ENCODE measurements at places on chromosomes 1 and 21.

- DNase-seq, result peak; percentile 99
Observed at GRCh38 chr1:159881622-159882526, 18.1 kb downstream of the CFAP45 start.

DNA sequence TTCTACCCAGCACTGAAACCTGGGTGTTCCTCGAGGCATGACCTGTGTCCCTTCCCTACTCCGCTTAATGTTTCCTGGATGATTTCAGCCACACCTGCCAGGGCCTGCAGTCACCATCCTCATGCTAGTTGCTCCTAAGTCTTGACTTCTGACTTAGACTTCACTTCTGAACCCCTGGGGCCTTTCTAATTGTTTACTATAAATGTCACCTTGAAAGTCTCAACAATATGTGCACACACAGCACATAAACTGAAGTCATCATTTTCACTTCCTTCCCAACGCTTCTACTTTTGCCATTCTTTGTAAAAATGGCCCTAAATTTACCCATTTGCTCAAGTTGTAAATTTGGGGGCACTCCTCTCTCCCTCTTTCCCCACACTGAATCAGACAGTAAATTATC lies 141.1 kb downstream of the DYRK1A start:
- no peak for DNase-seq

DNA sequence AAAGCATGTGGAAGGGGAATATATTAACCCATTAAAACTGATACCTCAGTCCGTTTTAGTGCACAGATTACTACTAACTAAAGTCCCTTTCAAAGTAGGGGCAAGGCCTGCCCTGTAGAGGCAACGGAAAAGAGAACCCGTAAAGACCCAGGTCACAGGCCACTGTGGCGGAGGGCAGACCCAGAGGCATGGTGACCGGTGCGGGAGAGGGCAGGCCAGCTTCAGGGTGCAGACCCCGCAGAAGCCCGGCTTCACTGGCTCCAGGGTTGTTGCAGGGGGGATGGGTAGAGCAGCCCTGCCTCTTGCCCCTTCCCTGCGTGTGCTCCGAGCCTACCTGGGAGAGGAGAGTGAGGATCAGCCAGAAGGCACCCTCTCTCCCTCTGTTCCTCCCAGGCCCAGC lies 17.7 kb downstream of the CNTN2 start:
- DNase-seq, result no peak

DNA sequence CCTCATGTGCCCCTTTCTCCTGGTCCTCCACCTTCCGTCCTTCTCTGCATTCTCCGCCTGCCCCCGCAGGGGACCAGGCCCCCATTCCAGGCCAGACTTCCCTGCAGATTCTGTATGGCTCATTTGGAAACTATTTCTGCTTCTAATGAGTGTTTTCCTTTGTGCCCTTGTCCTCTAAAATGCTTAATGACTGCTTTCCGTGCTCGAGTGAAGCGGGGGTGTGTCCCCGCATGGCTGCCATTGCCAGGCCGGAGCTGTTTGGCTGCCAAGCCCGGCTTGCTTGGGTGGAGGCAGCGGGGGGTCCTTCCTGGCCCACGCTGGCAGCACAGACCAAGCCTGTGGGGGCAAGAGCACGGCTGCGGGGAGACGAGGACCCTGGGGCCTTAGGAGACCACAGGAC lies 299.3 kb upstream of the VAMP3 start:
- DNase-seq, result peak; percentile 25

- DNase-seq, result no peak
Observed at GRCh38 chr1:33469691-33470090, 2.8 kb upstream of the ZSCAN20 start.

DNA sequence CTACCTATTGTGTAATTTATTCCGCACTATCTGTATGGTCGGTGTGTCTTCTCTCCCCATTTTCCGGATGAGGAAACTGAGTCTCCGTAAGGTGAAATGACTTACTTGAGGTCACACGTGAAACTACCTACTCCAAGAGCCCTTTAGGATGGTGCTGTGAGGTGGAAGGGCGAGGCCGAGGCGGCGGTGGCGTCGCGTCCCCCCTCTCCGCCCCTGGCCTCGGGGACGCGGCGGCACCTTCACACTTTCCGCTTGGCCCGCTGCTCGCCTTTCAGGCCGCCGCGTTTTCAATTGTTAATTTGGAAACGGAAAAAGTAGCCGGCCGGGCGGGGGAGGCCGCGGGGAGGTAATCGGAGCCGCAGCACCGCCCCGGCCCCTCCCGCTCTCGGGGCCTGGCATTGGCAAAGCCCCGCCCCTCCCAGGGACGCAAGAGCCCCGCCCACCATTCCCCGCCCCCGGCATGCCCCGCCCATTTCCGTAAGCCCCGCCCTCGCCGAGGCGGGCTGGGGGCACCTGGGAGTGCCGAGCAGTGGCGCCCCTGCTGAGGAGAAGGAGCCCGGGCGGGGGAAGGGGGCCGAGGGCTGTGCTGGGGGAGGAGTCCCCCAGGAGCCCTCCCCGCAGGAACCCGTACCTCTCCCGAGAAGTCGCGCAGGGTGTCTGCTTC lies 18.6 kb downstream of the KCNQ4 start:
- DNase-seq, result peak; percentile 55

DNA sequence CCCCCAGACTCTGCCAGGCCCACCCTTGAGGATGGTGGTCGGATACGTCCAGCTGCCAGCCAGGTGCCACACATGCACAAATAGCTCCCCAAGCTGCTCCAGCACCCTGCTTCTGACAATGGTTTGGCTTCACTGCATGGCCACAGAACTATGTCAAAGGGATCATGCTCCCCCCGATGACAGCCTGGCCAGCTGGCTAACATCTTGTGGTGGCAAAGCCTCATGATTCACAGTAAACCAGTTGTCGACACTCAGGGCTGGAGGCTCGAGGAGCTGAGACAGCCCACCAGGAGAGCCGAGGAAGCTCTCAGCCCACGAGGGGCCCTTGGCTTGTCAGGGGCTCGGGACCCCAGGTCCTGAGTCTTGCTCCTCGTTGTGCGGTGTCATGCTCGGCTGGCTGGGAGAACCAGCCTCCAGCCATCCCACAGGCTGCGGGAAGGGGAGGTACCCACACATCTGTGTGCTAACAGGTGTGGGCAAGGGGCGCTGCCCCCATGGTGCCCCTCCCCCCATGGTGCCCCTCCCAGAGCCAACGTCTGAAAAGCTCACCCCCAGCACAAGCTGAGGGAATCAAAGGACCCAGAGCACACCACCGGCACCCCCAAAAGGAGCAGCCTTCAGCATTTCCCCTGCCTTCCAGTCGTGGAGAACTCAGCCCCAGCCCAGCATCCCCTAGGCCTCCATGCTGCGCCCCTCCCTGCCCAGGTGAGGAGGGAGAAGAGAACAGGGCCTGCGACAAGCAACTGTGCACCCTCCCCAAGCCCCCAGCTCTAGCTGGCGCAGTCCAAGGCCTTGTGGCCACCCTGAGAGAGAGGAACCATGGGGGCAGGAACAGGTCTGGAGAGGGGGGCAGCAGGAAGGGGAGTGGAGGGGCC lies 41.2 kb downstream of the KIF21B start:
- DNase-seq, result peak; percentile 61

GRCh38 chr1:235014756-235015155 lies 113.9 kb downstream of the TOMM20 start:
- no peak for DNase-seq

- no peak for DNase-seq
Observed at GRCh38 chr1:222018041-222018440, 276.2 kb upstream of the DUSP10 start.
